Astrocyte (in vitro differentiated cells and primary cell): ENCODE measurements at places on chromosomes 5 and 9.

- no peak for DNase-seq
- no peaks in the 10 kb centered on the region for H3K27me3 ChIP-seq
- H3K4me3 ChIP-seq: no peak overlapping the region
- H3K27ac ChIP-seq: no peak overlapping the region
Observed at GRCh38 chr5:115471345-115472063, 73.1 kb downstream of the FEM1C start.

DNA sequence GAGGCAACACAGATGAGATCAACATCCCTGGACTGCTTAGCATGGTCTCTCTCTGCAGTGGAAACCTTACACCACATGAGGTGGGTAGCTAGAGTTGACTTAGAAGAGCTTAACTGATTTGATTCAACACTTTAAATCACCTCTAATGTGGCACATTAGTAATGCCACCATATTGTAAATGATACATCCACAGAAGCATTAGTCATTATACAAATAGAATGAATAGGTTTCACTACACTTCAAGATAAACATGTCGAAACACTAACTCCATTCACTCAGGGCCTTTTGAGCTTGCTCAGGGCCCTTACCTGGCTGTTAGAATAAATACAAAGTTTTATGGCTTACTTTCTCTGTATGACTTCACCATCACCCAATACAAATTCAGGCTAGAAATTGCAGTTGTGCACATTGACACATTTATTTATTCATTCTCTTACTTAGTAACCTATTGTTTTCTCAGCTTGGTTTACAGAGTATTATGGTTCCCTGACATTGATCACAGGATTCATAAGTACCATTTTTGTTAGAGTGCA lies 9.3 kb upstream of the SMAD5 start:
- H3K27me3 ChIP-seq: peaks cover 4% of the 10 kb centered on the region
- no peak overlapping the region for H3K27ac ChIP-seq
- H3K4me1 ChIP-seq: no peaks in the 10 kb centered on the region
- H3K36me3 ChIP-seq: no peaks in the 10 kb centered on the region

GRCh38 chr5:77630114-77630680 lies 8.3 kb downstream of the OTP start:
- peaks cover 9% of the 10 kb centered on the region for H3K4me1 ChIP-seq
- no peak for DNase-seq
- no peak overlapping the region for H3K4me3 ChIP-seq
- peaks cover 90% of the 10 kb centered on the region for H3K27me3 ChIP-seq
- H3K27ac ChIP-seq: no peak overlapping the region

GRCh38 chr9:117704024-117704575 lies at the start of gene TLR4:
Gene TLR4 (plus strand): TSS chr9:117704403. CDS start chr9:117704473, 70 bp downstream.
- H3K27me3 ChIP-seq: no peaks in the 10 kb centered on the region
- peaks cover 18% of the 10 kb centered on the region for H3K4me1 ChIP-seq
- peaks cover 6% of the 10 kb centered on the region for H3K36me3 ChIP-seq
- peak within 1 kb of the TSS; percentile 87 for H3K27ac ChIP-seq
- peak within 1 kb of the TSS; percentile 74 for H3K4me3 ChIP-seq

DNA sequence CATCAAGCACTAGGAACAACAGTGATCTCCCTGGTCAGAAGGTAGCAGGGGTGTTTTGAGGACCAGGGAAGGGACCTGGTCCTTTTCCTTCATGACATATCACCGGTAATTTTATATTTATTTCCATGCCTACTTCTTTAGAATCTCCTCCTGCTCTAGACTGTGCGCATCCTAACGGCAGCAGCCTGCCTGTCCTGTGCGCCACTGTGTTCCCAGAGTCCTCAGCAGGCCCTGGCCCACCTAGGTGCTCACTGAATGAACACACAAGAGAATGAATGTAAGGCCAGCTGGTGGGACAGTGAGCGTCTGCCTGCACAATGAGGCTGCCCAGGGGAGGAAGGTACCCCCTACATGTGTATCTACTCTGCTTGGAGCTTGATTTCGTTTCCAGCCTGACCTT lies 51.5 kb downstream of the C5orf15 start:
- H3K4me3 ChIP-seq: no peak overlapping the region
- no peak for DNase-seq
- H3K4me1 ChIP-seq: no peaks in the 10 kb centered on the region
- H3K27me3 ChIP-seq: peaks cover 2% of the 10 kb centered on the region

GRCh38 chr9:3751125-3751758 lies 225.4 kb upstream of the RFX3 start:
- H3K4me1 ChIP-seq: peaks cover 18% of the 10 kb centered on the region
- H3K4me3 ChIP-seq: no peak overlapping the region
- H3K27ac ChIP-seq: peak overlapping the region; percentile 8
- H3K36me3 ChIP-seq: no peaks in the 10 kb centered on the region
- no peaks in the 10 kb centered on the region for H3K27me3 ChIP-seq

DNA sequence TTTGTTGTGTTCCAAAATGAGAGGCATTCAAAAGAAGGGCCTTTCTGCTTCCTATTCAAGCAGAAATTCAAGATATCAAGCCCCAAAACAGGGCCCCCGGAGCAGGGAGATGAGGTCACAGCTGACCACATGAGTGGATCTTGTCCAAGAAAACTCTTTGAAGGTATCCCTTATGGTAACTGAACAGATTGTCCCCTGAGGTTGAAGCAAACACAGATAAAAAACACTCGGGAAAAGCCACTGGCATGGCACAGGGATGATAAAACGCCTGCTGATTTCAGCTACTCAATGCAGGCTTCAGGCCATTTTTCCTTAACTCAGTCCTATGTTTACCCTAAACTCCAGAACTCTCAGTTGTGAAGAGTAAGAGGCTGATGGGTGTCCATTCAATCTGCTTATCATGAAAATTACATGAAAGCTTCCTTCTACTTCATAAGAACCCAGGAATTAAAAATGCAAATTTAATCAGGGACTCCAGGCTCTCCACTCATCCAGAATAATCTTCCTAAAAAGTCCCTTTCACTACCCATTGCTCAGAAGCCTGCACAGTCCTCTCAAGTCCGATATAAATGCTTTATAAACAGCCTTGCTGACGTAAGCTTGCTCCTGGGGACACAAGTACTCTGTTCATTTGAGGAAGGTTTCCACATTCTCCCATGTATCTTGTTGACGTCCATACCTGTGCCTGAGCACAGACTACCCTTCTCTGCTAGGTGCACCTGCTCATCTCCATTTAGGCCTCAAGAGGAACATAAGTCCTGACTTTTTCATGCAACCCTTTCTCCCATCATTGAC lies 35.9 kb upstream of the SLC1A3 start:
- H3K27me3 ChIP-seq: no peaks in the 10 kb centered on the region
- no peak overlapping the region for H3K27ac ChIP-seq
- DNase-seq: peak; percentile 72
- no peak overlapping the region for H3K4me3 ChIP-seq
- no peaks in the 10 kb centered on the region for H3K36me3 ChIP-seq
- H3K4me1 ChIP-seq: peaks cover 38% of the 10 kb centered on the region

- no peak overlapping the region for H3K27ac ChIP-seq
- H3K36me3 ChIP-seq: peaks cover 21% of the 10 kb centered on the region
- H3K4me3 ChIP-seq: no peak overlapping the region
Observed at GRCh38 chr5:141567513-141568117, 51.2 kb downstream of the DIAPH1 start.

DNA sequence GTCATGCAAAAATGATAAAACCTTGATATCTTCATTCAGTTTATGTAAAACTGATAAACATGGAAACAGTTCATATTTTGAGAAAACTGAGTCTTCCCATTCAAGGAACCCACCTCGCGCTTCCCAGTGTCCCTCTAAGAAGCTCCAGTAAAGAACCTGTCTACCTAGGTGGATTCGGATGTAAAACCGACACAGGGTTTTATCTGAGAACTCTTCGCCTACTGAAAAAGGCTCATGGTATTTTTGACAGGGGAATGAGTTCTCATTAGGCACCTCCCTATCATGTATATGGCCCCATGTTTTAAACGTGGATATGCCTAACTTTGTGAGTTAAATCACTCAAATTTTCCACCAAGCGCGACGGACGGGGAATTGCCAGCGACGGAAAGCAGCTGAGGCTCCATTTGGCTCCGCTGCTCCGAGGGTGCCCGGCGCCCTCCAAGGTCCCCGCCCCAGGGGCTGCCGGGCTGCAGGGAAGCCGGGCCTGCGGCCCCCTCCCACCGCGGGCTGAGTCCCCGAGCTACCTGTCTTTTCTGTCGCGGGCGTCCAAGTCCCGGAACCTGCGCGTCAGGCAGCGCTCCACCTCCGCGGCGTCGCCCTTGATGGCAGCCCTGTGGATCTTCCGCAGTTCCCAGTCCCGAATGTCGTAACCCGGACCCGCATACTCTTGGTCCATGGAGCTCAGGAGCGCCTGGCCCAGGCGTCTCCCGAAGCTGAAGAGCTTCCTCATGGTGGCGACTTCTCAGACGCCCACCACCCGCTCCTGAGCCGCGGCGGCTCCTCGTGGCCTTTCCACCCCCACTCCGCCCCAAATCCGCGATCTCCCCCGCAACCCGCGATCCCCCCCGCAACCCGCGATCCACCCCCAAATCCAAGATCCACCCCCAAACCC lies 594 bp downstream of the ANKRD18A start:
- no peak overlapping the region for H3K27ac ChIP-seq
- no peak for DNase-seq
- H3K27me3 ChIP-seq: peaks cover 30% of the 10 kb centered on the region
- peak overlapping the region; percentile 57 for H3K4me3 ChIP-seq
- H3K36me3 ChIP-seq: no peaks in the 10 kb centered on the region
- peaks cover 11% of the 10 kb centered on the region for H3K4me1 ChIP-seq

- H3K27me3 ChIP-seq: no peaks in the 10 kb centered on the region
- H3K36me3 ChIP-seq: no peaks in the 10 kb centered on the region
- H3K27ac ChIP-seq: no peak overlapping the region
- no peaks in the 10 kb centered on the region for H3K4me1 ChIP-seq
Observed at GRCh38 chr9:70935856-70936255, 185.6 kb downstream of the TRPM3 start.

DNA sequence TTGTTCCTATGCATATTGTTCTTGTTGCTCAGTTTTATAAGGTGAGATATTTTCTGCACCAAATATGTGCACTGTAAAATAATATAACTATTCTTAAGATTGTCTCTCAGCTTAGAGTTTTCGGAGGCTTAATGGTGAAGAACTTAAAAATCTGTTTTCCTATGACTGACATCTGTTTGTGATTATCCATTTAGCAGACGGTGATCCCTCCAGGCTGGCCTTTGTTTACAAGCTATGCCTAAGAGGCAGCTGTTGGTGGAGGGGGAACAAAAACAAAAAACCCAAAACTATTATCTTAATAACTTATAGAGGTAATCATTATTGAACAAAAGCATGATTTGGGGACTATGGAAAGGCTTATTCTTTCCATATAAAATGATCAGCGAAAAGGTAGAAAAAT lies 658 bp downstream of the PDCD1LG2 start:
- no peak for DNase-seq
- H3K27ac ChIP-seq: peak overlapping the region; percentile 97
- H3K4me1 ChIP-seq: peaks cover 60% of the 10 kb centered on the region
- H3K4me3 ChIP-seq: peak overlapping the region; percentile 59
- H3K27me3 ChIP-seq: no peaks in the 10 kb centered on the region

DNA sequence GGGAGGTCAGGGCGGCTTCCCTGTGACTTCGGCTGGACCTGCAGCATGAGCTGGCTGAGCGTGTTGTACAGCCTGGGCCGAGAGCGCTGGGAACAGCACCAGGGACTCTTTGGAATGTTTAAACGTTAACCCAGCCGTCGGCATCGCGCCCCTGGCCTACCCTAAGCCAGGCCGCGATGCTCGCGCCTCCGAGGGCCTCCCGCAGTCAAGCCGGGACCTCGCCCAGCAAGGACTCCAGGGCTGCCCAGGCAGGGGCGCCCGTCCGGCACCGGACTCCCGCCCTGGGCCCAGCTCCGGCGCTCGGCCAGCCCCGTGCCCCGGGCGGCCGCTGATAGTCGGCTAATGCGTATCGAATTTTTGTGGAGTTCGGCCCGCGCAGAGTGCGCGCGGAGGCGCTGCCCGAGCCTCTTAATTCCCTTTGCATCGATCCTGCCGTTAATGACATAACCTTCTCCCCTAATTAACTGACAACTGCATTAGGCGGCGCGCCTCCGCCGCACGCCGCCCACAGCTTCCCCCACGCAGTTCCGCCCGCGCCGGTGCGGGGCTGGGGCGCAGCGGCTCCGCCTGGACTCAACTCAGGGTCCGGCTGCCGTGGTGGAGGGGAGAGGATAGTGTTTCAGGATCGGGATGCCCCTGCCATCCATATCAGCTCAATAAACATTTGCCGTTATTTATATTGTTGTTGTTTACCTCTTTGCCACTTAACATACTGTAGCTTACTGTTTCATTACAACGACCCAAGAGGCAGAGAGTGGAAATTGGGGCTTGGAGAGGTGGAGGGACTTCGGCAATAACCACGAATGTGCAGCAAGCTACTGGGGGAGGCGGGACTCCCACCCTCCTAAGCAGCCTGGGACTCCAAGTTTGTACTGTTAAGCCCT lies 28.8 kb upstream of the CDC23 start:
- H3K4me3 ChIP-seq: peak overlapping the region; percentile 51
- H3K36me3 ChIP-seq: no peaks in the 10 kb centered on the region

DNA sequence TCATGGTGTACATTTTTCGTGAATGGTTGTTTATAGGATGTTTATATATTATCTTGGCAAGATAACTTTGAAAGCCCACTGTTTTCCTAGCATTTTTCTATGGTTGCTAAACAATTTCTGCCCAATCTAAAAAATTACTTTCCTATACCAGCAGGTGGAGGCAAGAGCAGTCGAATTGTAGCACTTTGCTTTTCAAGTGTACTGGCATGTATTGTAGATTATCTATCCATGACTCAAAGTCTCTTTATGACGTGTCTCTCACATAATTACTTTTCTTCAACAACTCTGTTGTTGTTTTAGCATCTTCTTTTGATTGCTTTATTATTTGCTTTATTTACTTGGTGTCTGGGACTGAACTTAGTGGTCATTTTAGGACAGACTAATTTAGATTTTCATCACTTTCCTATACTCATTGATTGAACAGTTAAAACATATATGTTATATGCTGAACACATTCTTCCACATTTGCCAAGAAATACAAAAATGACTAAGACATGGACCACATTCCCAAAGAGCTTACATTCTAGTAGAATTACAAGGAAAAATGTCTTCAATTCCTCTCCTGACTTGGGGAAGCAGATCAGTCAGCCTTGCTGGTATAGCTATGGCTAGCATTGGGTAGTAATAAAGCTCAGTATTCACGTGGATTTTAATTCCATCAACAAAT lies 20.7 kb downstream of the NLN start:
- no peak overlapping the region for H3K4me3 ChIP-seq
- peaks cover 10% of the 10 kb centered on the region for H3K4me1 ChIP-seq
- H3K27me3 ChIP-seq: no peaks in the 10 kb centered on the region
- H3K36me3 ChIP-seq: no peaks in the 10 kb centered on the region

- no peaks in the 10 kb centered on the region for H3K27me3 ChIP-seq
- H3K36me3 ChIP-seq: no peaks in the 10 kb centered on the region
- no peak for DNase-seq
- no peak overlapping the region for H3K4me3 ChIP-seq
- no peak overlapping the region for H3K27ac ChIP-seq
Observed at GRCh38 chr9:110999379-110999778, 38.9 kb downstream of the LPAR1 start.

GRCh38 chr9:81562231-81563019 lies 126.9 kb downstream of the TLE1 start:
- peak overlapping the region; percentile 10 for H3K27ac ChIP-seq
- no peaks in the 10 kb centered on the region for H3K27me3 ChIP-seq
- no peaks in the 10 kb centered on the region for H3K36me3 ChIP-seq

DNA sequence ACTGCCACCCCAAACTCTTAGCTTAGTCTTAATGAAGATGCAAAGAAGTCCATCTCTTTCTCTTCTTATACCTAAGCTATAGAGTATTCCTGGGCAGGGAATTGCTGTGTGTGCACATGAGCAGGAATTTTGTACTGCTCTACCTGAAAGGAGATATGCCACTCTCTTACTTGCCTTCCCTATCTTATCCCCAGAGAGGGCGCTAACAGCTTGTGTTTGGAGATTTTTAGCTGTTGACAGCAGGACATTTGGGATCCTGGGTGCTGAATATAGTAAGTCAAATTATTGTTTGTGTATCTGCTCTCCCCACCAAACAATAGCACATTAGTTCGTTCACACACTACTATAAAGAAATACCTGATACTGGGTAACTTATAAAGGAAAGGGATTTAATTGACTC lies 159.5 kb downstream of the GABRG2 start:
- H3K4me1 ChIP-seq: no peaks in the 10 kb centered on the region
- no peaks in the 10 kb centered on the region for H3K36me3 ChIP-seq
- no peak overlapping the region for H3K27ac ChIP-seq
